ENCODE measurements at places on chromosomes 5 and 9. TPM values are rescaled to one million over a fixed set of nuclear protein-coding genes. Genes with fewer than 3 reads are reported as not detected.

DMRT3 gene
- total RNA-seq = not detected

DNA sequence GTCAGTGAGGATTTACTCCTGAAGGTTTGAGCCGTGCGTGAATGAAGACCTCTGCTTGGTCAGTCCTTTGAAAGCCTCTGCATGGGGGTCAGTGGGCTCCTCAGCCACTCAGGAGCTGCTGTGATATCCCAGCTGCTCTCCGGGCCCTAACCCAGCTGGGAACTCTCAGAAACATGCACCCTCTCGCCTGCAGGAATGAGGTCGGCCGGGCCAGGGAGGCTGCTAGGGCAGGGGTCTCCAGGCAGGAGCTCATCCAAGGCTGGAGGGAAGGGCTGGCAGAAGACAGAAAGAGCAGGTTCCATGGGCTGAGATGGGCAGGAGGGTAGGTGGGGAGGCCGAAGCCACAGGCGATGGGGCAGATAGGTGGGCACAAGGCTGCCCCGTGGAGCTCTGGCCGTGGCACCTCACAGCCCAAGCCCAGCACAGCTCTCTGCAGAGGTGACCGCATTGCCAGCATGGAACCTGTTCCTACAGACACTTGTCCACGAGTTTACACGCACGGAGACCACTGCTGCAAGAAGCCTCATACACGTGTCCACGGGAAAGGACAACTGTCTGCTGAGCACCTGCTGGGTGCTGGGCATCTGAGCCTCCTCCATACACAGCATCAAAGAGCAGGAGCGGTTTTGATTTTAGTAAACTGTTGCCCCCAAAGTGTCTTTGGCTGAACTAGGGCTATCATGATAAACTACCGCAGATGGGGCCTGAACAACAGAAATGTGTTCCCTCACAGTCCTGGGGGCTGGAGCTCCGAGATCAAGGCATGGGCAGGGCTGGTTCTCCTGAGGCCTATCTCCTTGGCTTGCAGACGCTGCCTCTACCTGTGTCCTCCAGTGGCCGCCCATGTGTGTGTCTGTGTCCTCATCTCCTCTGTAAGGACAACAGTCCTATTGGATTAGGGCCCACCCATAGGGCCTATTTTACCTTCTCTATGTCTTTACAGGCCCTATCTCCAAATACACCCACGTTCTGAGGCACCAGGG lies 85.2 kb upstream of the ADAMTS2 start:
- no peak for DNase-seq
- H3K27me3 ChIP-seq = peaks cover 5% of the 10 kb centered on the region
- H3K4me1 ChIP-seq = no peaks in the 10 kb centered on the region
- no peak overlapping the region for H3K4me3 ChIP-seq

SLC25A48 gene
- total RNA-seq = not detected

GRCh38 chr5:51387884-51388275 lies 4.6 kb downstream of the ISL1 start:
- no peak overlapping the region for H3K27ac ChIP-seq
- no peak for DNase-seq
- H3K4me1 ChIP-seq = no peaks in the 10 kb centered on the region
- no peak overlapping the region for H3K4me3 ChIP-seq

GRCh38 chr9:16726029-16726428 lies 144.4 kb downstream of the BNC2 start:
- H3K4me1 ChIP-seq = no peaks in the 10 kb centered on the region
- H3K4me3 ChIP-seq = no peak overlapping the region
- DNase-seq = no peak
- H3K27me3 ChIP-seq = peaks cover 24% of the 10 kb centered on the region

LTC4S gene
- total RNA-seq = 1.1 TPM

RPL12 gene
- 2,331 TPM for total RNA-seq

DNA sequence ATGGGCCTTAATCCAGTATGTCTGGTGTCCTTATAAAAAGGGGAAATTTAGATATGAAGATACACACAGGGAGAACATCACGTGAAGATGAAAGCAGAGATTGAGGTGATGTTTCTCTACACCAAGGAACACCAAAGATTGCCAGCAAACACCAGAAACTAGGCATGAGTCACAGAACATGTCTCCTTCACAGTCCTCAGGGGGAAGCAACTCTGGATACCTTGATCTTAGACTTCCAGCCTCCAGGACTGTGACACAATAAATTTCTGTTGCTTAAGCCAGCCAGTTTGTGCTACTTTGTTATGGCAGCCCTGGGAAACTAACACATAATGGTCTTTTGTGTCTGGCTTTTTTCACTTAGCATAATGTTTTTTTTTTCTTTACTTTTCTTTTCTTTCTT lies 41.2 kb upstream of the STRBP start:
- no peaks in the 10 kb centered on the region for H3K36me3 ChIP-seq
- no peak for DNase-seq
- H3K4me1 ChIP-seq = peaks cover 6% of the 10 kb centered on the region

KIF12 gene
- not detected for total RNA-seq

All from activated CD4-positive, alpha-beta memory T cell treated with anti-CD3 and anti-CD28 coated beads for 36 hours (primary cell).